Stimulated activated effector memory CD8-positive, alpha-beta T cell treated with anti-CD3 and anti-CD28 coated beads, Interleukin-12 subunit alpha, Interleukin-12 subunit beta, amount 100 ng/mL, for 72 hours (primary cell): ENCODE measurements at places on chromosomes 3 and 15.

DNA sequence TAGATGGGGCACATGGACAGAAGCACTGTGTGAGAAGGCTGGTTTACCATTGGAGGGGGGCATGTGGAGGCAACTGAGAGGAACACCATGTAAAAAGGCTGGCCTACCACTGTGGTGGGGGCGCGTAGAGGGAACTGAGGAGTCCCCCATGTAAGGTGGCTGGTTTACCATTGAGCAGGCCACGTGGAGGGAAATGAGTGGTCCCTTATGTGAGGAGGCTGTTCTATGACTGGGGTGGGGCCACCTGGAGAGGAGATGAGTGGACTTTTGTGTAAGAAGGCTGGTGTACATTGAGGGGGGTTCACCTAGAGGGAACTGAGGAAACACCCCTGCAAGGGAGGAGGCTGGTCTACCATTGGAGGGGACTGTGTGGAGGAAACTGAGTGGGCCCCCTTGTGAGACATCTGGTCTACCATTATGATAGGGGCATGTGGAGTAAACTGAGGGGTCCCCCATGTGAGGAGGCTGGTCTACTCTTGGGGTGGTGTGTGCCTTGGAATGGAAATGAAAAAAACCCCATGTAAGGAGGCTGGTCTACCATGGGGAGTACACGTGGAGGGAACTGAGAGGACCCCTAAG, 156.9 kb downstream of the FBLN2 start:
- DNase-seq = no peak

GRCh38 chr3:180416111-180416594, 185.8 kb upstream of the TTC14 start:
- no peak for DNase-seq

- DNase-seq = no peak
Measured at GRCh38 chr3:38247366-38248035, 18.1 kb upstream of the SLC22A13 start.

DNA sequence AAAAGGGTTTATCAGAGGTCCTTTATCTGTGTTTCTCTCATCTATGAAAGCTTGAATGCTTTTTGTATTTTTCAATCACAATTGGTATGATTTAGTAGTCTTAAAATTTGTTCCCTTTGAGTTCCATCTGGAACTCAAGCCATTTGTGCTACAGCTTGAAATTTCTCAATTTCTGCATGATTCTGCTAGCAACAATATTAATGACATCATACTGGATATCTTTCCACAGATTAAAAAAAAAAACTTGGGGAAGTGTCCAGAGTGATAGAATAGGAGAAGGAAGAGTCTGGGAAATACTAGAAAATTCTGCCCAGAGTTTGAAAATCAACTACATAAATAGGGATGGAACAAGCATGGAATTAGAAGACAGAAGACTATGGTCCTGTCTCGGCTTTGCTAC, 9.3 kb upstream of the FBN1 start:
- no peak for DNase-seq

GRCh38 chr3:11245827-11246662, 26.2 kb upstream of the ATG7 start:
- DNase-seq = no peak

GRCh38 chr3:97680696-97681095, 83.9 kb upstream of the ARL6 start:
- DNase-seq = no peak
